Activated CD8-positive, alpha-beta memory T cell treated with anti-CD3 and anti-CD28 coated beads, Interleukin-2, amount 10 ng/mL, durations not matched to agents 7 days and 5 days (primary cell): ENCODE measurements at places on chromosomes 4 and X.
A peak's percentile ranks its signal among the peaks of the same experiment; 100 is the strongest.

- H3K4me3 ChIP-seq: no peak overlapping the region
- H3K27me3 ChIP-seq: no peaks in the 10 kb centered on the region
- no peak for DNase-seq
- H3K4me1 ChIP-seq: no peaks in the 10 kb centered on the region
Observed at GRCh38 chr4:39763714-39764572, 66.0 kb downstream of the UBE2K start.

- DNase-seq: no peak
- no peak overlapping the region for H3K27ac ChIP-seq
- no peak overlapping the region for H3K4me3 ChIP-seq
Observed at GRCh38 chrX:47573341-47574075, 8.7 kb upstream of the TIMP1 start.

- H3K4me1 ChIP-seq: no peaks in the 10 kb centered on the region
- no peak overlapping the region for H3K27ac ChIP-seq
- H3K27me3 ChIP-seq: no peaks in the 10 kb centered on the region
- no peak for DNase-seq
- no peaks in the 10 kb centered on the region for H3K36me3 ChIP-seq
- H3K4me3 ChIP-seq: no peak overlapping the region
Observed at GRCh38 chr4:85102606-85103005, 136.1 kb upstream of the WDFY3 start.

GRCh38 chr4:85724791-85725563 is 250.0 kb downstream of the ARHGAP24 start:
- H3K4me1 ChIP-seq: no peaks in the 10 kb centered on the region
- DNase-seq: no peak
- no peak overlapping the region for H3K27ac ChIP-seq
- H3K36me3 ChIP-seq: no peaks in the 10 kb centered on the region

- no peak overlapping the region for H3K27ac ChIP-seq
- no peaks in the 10 kb centered on the region for H3K27me3 ChIP-seq
Observed at GRCh38 chr4:95394752-95395306, 153.9 kb downstream of the UNC5C start.

DNA sequence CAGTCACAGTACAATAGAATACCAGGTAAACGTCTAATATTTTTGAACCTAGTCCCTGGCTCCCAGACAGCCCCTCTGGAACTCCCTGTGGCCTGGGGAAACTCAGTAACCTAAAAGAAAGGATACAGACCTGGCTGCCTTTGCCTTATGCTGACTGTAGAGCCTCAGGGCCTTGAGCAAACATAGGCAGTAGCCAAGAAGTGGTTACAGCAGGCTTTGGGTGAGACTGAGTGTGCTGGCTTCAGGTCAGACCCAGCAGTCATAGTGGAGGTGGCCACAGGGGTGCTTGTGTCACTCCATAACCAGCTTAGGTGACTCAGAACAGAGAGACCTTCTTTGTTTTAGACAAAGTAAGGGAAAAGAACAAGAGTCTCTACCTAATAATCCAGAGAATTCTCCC is 141.8 kb upstream of the PRDX4 start:
- no peak overlapping the region for H3K27ac ChIP-seq
- H3K36me3 ChIP-seq: no peaks in the 10 kb centered on the region
- peaks cover 5% of the 10 kb centered on the region for H3K27me3 ChIP-seq
- H3K4me1 ChIP-seq: no peaks in the 10 kb centered on the region

GRCh38 chr4:113823291-113823659 is 61.7 kb upstream of the CAMK2D start:
- no peaks in the 10 kb centered on the region for H3K36me3 ChIP-seq
- no peak for DNase-seq
- H3K4me3 ChIP-seq: no peak overlapping the region
- no peak overlapping the region for H3K27ac ChIP-seq

DNA sequence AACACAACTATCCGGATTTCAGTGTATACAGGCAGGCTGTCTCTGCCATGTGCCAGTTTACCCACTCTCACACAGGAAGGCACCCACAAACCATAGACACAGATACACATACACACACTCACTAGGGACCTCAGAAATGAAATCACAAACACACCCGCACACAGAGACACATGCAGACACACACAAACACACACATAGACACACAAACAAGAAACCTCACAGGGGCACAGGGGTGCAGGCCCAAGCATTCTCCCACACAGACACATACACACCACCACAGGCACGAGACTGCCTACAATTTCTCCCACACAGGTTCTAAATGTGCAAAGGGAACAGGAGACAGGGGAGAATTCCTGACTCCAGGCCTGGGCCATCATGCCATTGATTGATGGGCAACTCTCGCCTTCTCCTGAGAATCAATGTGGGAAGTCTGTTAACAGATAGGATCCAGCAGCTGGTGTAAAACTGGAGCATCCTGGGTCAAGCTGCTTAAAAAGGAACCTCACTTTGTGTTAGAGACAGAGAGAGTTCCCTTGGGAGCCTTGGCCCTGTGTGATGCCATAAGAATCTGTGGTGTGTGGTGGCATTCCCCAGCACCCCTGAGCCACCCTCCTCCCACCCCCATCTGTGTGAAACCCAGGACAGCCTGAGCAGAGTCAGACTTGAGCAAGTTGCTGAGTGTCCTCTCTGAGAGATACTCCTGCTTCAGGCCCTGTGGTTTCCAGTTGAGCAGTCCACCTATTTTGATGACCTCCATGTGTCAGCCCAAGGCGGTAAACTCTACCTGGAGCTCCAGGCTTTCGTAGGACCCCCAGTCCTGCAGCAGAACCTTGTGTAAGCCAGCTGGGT is 33.9 kb downstream of the NBDY start:
- H3K4me3 ChIP-seq: peak overlapping the region; percentile 75
- no peak for DNase-seq
- H3K27ac ChIP-seq: peak overlapping the region; percentile 90
- H3K4me1 ChIP-seq: peaks cover 50% of the 10 kb centered on the region

DNA sequence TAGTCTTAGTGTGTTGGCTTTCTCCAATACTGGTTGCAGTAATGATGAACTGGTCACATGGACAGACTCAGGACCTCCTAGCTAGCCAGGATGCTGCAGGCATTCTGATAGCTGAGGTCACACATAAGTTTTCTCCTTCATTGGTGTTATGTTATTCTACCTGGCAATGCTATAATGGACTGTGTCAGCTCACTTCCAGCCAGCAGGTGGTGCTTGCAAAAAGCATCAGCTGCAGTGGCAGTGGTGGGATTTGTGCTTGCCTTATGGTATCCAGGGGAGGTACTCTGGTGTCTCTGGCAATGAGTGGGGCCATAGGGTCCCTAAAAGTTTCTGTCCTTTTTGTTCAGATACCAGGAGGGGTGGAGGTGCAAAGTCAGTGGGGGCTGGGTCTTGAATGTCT is 33.6 kb downstream of the ZNF330 start:
- H3K27ac ChIP-seq: no peak overlapping the region
- no peak overlapping the region for H3K4me3 ChIP-seq
- H3K4me1 ChIP-seq: peaks cover 8% of the 10 kb centered on the region
- H3K27me3 ChIP-seq: peaks cover 17% of the 10 kb centered on the region
- peaks cover 4% of the 10 kb centered on the region for H3K36me3 ChIP-seq

- peaks cover 3% of the 10 kb centered on the region for H3K27me3 ChIP-seq
- DNase-seq: no peak
- H3K4me1 ChIP-seq: no peaks in the 10 kb centered on the region
- H3K36me3 ChIP-seq: no peaks in the 10 kb centered on the region
- H3K27ac ChIP-seq: no peak within 1 kb of the TSS
Observed at GRCh38 chrX:2828344-2828958, at the start of gene GYG2. Gene GYG2, plus strand, starts transcription at chrX:2828930. Its CDS starts 1,259 bp downstream, at chrX:2830189.

DNA sequence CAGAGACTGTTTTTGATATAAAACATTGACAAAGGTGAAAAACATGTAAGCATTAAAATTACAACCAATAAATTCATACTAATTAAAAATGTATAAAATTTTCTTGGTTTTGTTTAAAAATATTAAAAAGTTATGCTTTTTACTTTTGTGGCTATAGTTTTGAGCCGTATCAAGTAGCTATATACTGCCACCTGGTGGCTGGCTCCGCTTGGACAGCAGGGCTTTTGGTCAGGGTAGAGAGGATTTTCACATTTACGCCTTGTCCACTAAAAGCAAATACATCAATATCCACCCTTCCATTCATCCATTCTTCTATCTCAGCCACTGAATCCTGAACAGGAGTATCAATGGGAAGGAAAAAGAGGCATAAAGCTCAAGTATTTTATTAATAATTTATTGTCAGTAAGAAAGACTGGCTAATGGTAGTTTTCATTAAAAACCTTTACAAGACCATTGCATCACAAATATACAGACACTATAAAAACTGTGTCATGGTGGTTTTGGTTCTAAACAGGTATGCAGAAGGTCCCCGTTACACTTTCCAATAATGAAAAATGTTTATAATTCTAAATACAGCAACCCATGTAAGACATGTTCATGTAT is 32.1 kb upstream of the MTNR1A start:
- peaks cover 4% of the 10 kb centered on the region for H3K27me3 ChIP-seq
- H3K27ac ChIP-seq: no peak overlapping the region
- no peak overlapping the region for H3K4me3 ChIP-seq
- DNase-seq: peak; percentile 59
- no peaks in the 10 kb centered on the region for H3K4me1 ChIP-seq

DNA sequence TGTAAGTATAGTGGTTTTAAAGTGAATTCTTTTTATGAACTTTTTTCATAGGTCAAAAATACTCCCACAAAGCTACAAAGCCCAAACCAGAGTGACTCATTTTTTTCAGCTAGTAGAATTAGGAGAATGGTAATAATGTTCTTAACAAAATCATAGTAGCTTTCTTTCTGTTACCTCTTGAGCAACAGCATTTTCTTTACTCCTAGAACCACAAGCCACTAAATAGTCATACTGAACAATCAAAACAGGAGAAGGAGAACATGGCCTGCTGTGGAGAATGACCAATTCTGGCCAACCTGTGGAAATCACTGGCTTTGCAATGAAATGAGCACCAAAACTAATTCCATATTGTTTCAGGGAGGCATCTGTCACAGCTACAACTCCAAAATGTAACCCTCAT is 112.9 kb downstream of the AMMECR1 start:
- no peaks in the 10 kb centered on the region for H3K27me3 ChIP-seq
- no peak overlapping the region for H3K27ac ChIP-seq
- H3K4me3 ChIP-seq: no peak overlapping the region
- peaks cover 10% of the 10 kb centered on the region for H3K36me3 ChIP-seq
- peaks cover 7% of the 10 kb centered on the region for H3K4me1 ChIP-seq
- DNase-seq: no peak

GRCh38 chr4:138439143-138439581 is 197.0 kb upstream of the SLC7A11 start:
- no peaks in the 10 kb centered on the region for H3K27me3 ChIP-seq
- no peaks in the 10 kb centered on the region for H3K36me3 ChIP-seq
- no peak overlapping the region for H3K4me3 ChIP-seq
- no peak for DNase-seq
- no peaks in the 10 kb centered on the region for H3K4me1 ChIP-seq
- H3K27ac ChIP-seq: no peak overlapping the region
